ENCODE measurements at places on chromosomes 7 and 10.

DNA sequence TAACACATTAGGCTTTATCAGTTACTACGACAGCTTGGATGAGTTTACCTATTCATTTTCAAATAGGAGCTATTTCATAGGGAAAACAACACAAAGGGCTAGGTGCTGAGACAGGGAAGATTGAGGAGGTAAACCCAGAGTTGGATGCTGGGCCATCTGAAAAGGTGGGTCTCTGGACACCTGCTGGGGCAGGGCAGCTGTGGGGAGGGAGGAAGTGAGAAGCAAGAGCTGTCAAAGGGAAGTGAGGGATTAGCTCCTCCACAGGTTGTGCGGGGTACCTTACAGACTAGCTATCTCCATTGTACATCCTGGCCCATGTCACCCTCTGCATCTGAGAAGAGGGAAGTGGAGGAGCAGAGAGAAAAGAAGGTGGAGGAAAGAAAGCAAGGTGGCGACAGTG lies 48.9 kb downstream of the BLNK start:
- DNase-seq, result no peak

GRCh38 chr10:101062232-101063049 lies 652 bp downstream of the KAZALD1 start:
- DNase-seq, result peak; percentile 29

- DNase-seq, result no peak
These were observed 29.3 kb upstream of the INMT start for GRCh38 chr7:30722671-30723070.

GRCh38 chr7:33743594-33743993 lies 161.7 kb upstream of the BMPER start:
- peak; percentile 95 for DNase-seq

GRCh38 chr10:124092250-124092859 lies 1.0 kb downstream of the CHST15 start:
- DNase-seq, result no peak

All from amniotic epithelial cell (primary cell).